ENCODE measurements at places on chromosomes 6 and 20. TPM values are rescaled to one million over a fixed set of nuclear protein-coding genes. Genes with fewer than 3 reads are reported as not detected.

The SLC25A27 gene
- polyA plus RNA-seq, result 24.7 TPM

The DYNLT1 gene
- polyA plus RNA-seq, result 81.9 TPM

The MUC22 gene
- not detected for polyA plus RNA-seq

The MATN4 gene
- polyA plus RNA-seq, result 0.77 TPM

The MOCS1 gene
- polyA plus RNA-seq, result 4.7 TPM

The COL9A1 gene
- 6.5 TPM for polyA plus RNA-seq

DNA sequence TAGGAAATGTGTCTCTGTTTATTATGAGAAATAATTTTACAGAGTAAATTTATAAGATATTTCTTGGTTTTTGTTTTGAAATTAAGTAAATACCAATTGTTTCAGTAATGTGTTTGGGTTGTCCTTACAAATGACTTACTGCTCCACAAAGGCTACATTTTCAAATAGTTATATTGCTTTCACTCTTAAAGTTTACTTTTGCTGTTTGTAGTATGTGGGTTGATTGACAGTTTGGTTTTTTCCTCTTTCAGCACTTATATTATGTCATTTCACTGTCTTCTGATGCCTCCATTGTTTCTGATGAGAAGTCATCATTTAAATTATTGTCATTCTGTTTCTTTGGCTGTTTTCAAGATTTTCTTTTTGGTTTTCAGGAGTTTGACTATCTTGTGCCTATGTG lies 34.9 kb upstream of the SUMO4 start:
- no peak for DNase-seq

GRCh38 chr6:168093071-168093505 lies 14.1 kb upstream of the FRMD1 start:
- DNase-seq, result no peak

GRCh38 chr6:85321906-85322305 lies 128.0 kb upstream of the NT5E start:
- DNase-seq, result peak; percentile 70

DNA sequence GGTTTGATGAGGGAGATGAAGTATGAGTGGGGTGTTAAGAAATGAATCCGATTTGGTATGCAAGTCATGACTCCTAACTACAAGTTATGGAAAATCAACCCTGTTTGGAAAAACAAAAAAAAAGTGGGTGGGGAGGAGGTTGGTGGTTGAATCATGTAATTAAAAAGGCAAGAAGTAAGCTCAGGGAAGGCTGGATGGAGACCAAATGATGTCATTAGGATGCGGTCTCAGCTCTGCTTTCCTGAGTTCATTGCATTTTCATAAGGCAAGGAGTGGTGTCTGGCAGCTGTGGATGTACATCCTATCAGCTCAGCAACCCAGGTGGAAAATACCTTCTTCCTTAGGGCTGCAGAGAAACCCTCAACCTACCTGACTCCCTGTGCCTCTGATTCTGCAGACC lies 60.4 kb upstream of the AKAP12 start:
- DNase-seq, result no peak

- no peak for DNase-seq
These were observed 926 bp downstream of the PEX3 start for GRCh38 chr6:143451531-143451930.

GRCh38 chr20:37226889-37227288 lies 34.7 kb downstream of the GHRH start:
- DNase-seq, result peak; percentile 65

GRCh38 chr6:101595276-101595675 lies 201.8 kb downstream of the GRIK2 start:
- DNase-seq, result no peak

DNA sequence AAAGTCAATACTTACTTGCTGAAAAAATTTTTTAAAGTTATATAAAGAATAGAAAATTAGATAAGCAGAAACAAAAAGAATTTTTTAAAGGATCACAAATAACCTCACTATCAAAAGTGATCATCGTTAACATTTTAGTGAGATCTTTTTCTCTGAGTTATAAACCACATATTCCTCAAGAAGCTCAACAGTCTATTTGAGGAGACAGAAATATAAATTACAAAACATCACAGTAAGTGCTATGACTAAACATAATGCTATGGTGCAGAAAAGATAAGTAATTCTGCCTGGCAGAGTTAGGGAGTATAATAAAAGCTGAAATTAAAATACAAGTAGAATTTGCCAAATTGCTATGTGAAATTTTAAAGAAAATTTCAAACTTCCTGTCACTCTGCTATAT lies 226.7 kb downstream of the LMBRD1 start:
- no peak for DNase-seq

DNA sequence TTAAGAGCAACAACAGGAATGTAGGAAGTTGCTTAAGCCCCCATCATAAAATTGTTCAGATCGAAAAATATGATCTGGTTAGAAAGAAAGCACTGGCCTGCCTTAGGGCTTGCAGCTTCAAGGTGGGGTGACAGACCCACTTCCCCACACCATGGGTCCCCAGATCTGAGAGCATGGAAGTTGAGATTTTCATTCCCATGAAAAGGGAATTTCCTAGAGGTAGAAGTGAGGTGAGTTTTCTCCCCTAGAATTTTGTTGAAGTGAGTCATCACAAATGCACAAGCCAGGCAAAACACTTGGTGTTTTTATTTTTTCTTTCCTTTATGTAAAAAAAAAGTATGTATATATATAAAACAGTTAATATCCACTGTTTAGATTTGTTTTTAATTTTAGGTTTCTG lies 213.6 kb upstream of the SUPT3H start:
- no peak for DNase-seq

DNA sequence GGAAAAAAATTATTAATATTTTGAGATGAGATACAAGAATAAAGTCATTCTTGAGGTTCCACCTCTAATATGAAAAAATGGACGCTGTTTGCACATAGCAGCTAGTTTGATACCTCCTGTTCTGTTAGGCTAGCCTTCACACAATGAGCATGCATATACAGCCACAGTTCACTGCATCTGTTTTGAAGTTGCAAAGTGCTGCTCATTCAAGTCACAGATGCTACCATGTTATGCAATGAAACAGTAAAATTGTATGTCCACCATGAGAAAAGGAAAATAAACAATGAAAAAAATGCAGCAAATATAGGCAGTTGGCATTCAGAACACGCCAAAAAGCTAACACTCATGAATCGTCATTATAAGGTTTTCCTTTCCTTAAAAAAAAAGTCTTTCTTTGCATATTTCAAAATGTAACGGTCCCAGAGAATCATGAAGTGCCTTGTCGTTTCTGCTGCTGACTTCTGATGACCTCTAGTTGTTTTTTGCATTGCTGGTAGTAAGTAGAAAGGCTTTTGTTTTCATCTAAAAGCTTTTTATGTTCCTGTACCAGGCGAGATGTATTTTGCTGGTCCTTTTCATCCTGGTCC lies 70.7 kb downstream of the MAP3K7 start:
- no peak for DNase-seq

- DNase-seq, result peak; percentile 60
These were observed 37.6 kb upstream of the HINT3 start for GRCh38 chr6:125918681-125919566.

- no peak for DNase-seq
These were observed 620.5 kb upstream of the CITED2 start for GRCh38 chr6:139994998-139995397.

DNA sequence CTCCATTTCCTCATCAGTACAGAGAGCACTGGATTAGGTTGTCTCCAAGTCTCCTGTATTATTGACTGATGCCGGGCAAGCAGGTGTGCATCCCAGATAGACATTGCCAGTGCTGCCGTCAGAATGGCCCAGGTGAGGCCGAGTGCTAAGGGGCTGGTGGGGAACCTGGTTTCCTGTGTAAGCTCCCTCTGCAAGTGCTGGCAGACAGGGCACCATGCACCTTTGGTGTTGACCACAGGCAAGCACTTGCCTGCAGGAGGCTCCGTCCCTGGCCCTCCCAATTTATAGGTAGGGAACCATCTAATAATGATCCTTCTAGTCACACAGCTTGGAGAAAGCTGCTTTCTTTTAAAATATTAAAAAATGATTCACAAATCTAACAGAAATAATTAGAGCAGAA lies 747 bp downstream of the GABRR1 start:
- DNase-seq, result no peak

DNA sequence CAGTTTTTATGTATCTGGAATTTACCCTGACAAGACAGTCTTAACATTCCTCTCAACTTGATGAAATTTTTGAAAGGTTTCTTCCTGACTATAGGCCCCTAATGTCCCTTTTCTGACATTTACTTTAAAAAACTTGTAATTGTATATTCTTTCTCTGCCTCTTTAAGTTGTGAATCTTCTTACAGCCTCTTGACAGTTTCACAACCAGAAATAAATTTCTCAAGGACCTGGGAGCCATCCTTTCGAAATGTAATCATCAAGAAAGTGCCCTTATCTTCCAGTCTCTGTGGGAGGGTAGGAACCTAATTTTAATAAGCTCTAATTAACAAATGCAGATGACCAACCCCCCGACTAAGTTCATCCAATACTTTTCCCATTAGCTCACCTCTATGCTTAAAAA lies 403.6 kb upstream of the GJE1 start:
- no peak for DNase-seq

GRCh38 chr6:4071330-4071729 lies 7.6 kb downstream of the FAM217A start:
- no peak for DNase-seq

DNA sequence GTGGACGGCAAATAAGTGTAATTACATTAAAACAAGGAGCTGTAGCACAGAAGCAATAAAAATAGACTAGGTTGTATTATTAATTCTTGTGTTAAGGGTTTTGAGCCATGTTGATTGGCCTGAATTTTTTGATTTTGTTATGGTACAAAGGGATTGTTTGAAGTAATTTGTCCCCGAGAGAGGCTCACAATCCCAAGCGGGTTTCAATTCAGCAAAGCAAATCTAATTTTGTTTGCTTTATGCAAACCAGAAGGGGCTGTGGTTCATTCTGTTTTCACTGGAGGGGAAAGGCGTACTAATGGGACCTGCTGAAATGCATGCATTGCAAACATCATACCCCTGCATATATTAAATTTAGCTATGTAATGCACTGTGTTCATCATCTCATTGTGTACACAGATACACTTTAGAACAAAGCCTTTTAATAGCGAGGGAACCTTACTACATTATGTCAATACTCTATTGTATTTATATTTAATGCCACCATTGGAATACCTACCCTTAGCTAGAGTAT lies 379.5 kb upstream of the POU3F2 start:
- DNase-seq, result no peak

DNA sequence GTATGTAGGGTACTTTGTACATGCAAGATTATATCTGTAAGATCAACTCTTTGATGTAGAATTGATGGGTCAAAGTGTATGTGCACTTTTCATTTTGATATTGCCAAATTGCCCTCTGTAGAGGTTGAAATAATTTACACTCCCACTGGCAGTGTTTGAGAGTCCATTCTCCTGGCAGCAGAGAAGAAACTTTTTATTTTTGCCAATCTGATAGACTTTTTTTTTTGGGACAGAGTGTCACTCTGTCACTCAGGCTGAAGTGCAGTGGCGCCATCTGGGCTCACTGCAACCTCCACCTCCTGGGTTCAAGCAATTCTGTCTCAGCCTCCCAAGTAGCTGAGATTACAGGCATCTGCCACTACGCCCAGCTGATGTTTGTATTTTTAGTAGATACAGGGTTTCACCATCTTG lies 199.2 kb downstream of the ZFAND3 start:
- no peak for DNase-seq

Measured in muscle of arm (tissue), 14 donors.